ENCODE measurements at places on chromosomes 1 and 21.

DNA sequence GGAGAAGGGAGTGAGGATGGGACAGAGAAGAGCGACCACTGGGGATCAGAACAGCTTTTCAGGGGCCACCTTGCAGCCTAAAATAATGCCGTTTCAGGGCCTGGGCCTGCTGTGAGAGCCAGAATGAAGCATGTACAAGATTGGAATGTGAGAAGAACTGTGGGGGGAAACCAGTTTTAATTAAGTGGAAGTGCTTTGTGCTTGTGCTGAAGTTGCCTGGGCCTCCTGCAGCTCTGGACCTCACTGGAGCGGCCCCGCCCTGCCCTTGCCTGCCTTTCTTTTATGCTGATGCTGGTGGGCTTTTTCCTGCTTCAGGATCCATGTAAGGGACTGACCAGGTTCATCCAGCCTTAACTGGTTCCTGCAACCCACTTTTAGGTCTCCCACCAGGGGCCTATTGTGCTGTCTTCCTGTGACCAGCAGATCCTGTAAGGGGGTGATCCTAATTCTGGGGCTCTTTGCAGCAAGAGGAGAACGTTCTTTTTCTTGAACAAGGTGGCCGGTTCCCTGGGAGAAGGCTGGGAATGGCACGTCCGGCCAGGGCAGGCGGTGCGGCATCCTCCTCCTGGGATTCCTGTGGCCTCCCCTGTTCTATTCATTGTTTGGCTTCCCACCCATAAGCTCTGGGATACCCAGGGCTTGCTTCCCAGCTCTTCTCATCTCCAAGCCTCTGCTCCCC lies 3.2 kb downstream of the C1orf226 start:
- no peak for DNase-seq

GRCh38 chr1:227917081-227917950 lies 30.4 kb downstream of the WNT9A start:
- no peak for DNase-seq

DNA sequence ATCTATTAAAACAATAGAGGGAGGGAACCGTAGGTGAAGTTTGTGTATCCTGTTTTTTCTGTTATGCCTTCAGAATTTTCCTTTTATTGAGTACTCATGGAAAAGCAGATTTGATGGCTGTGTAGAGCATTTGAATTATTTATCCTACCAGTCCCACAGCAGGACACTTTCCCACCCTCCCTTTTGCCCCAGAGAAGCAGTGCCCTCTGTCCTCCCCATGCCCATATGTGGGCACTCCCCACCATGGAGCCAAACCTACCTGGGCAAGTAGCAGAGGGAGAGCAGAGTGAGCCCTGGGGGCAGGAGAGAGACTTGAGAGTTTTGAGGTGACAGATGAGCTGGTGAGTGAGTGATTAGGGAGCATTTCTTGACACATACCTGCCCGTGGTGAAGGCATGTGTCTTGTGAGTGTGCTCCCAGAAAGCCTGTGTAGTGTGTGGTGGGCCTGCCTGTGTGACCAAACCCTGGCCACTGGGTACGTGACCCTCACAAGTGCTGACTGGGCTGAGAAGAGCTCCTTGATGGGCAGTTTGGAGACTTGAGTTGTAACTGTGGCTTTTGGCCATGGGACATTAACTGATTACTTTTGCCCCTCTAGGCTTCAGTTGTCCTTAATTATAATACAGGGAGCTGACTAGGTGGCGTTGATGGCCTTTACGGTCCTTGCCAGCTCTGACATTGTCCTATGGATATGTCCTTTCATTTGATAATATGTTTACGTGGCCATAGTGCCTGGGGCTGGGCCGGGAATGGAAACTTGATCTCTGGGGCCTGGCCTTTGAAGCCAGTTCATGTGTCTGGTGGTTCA lies 3.6 kb downstream of the PSEN2 start:
- DNase-seq = peak; percentile 13

DNA sequence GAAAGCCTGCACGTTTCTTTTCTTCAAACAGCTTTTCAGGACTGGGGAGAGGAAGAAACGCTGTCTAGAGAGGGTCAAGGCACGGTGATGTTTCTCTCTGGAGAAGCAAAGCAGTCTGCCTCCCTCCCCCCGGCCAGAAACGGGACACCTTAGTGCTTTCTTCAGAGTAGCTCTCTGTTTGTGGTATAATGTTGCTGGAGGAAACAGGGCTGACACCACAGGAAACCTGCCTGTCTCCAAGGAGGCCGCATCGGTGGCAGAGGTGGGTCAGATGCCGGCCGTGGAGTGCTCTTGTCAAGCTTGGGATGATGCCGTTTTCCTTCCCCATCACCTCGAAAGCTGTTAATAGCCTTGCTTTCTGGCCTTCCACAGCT lies 139.4 kb downstream of the DHRS3 start:
- DNase-seq = no peak

DNA sequence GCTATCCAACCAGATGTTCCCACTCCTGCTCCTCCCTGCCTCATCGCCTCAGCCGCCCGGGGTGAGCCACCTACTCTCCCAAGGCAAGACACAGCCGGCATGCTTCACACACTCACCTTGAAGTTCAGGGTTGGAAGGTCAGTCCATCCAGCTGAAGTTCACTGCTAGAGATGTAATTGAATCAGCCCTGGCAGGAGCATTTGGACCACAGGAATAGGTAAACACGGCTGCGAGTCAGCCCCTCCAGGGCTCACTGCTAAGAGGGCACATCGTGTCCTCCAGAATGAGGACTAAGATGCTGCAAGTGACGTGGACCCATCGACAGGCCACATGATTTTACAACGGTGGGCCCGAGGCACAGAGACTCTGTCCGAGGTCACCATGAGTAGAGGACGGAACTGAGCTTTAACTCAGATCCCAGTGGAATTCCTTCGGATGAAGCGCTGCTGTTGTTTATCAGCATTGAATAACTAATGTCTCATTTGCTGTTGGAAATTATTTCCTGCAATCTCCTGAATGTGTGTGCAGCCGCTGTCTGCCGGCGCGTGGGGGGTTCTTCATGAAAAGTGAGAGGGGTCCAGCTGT lies 41.9 kb downstream of the RSPH1 start:
- no peak for DNase-seq

- DNase-seq = no peak
Observed at GRCh38 chr1:226216056-226216455, 7.4 kb upstream of the MIXL1 start.
